ENCODE measurements at places on chromosomes 13 and 19.
A peak's percentile ranks its signal among the peaks of the same experiment; 100 is the strongest.

- DNase-seq, result peak; percentile 62
Observed at GRCh38 chr13:76387566-76387965, 498.6 kb downstream of the KCTD12 start.

- DNase-seq, result no peak
Observed at GRCh38 chr19:29245215-29245614, 32.3 kb upstream of the UQCRFS1 start.

DNA sequence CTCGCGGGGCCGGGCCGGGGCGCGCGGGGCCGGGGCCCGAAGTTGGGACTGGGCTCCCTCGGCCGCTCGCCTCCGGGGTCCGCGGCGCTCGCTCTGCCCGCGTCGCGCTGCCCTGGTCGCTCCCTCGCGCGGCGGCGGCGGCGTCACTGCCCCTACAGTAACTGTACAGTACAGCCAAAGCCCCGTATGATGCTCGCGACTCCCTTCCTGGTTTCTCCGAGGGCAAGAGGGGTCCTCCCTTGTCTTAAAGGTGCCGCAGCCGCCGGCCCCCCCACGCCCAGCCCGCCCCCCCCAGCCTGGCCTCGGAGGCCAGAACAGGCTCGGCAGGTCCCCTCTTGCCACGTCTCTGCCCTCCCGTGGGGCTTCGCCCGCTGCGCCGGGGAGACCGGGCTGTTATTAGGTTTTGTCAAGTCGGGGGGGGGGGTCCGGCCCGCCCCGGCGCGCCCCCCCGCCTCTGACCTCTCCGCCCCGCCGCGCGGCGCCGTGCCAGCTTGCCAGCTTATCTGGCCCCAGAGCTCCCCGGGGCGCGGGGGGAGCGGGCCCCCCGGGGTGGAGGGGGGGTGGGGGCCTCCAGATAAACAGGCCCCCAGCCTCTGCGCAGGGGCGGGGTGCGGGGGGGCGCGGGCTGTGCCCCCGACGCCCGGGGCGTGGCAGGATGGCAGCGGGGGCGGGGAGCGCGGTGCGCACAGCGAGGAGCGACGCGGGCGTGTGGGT lies at the start of gene ZBTB7A:
Gene ZBTB7A (minus strand): TSS at position 218 of the 714 bp plus-strand sequence. CDS start 11,667 bp downstream, outside the sequence.
- DNase-seq, result peak; percentile 54

- no peak for DNase-seq
Observed at GRCh38 chr13:32121316-32121715, 89.7 kb downstream of the FRY start.

DNA sequence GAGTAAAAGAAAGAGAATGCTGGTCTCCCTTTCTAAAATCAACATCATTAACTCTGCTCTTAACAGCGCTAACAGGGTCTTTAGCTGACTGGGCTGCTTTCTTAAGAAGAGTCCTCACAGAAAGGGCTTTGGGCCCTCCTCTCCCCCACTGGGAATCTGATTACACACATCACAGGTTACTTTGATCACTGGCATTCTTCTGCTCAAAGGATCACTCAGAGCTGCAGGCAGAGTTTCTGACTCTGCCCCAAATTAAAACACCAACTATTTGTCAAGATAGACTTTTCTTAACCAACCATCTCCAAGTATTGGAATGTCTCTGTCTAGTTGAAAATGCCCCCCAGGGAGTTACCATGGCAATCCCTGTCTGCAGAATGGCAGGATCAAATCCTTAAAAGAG lies 31.1 kb upstream of the SIAH3 start:
- no peak for DNase-seq

- peak; percentile 98 for DNase-seq
Observed at GRCh38 chr19:611481-611868, 21.8 kb downstream of the HCN2 start.

DNA sequence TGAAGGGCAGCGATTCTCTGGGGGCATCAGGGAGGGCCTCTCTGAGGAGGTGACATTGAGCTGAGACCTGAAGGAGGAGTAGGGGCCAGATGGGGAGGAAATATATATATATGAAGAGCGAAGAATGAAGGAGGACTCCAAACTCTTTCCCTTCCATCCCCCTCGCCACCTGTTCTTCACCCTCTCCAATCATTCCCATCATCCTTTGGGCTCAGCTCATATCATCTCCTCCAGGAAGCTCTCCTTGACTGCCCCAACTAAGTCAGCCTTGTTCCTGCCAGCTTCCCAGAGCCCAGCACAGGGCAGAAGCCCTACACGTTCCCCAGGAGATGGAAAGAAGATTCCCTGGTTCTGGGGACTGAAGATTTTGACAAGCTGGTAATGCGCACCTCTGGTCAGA lies 33.0 kb upstream of the SEMA6B start:
- no peak for DNase-seq

GRCh38 chr19:11767633-11768133 lies 883 bp downstream of the ZNF441 start:
- DNase-seq, result peak; percentile 34

- DNase-seq, result peak; percentile 85
Observed at GRCh38 chr19:18379803-18380747, 5.9 kb upstream of the GDF15 start.

- no peak for DNase-seq
Observed at GRCh38 chr13:43879755-43880181, at the start of gene LACC1. Gene LACC1, plus strand, starts transcription at chr13:43879904. Its CDS starts 1,082 bp downstream, at chr13:43880986.

GRCh38 chr13:93847162-93847561 lies 620.6 kb downstream of the GPC6 start:
- DNase-seq, result peak; percentile 85

DNA sequence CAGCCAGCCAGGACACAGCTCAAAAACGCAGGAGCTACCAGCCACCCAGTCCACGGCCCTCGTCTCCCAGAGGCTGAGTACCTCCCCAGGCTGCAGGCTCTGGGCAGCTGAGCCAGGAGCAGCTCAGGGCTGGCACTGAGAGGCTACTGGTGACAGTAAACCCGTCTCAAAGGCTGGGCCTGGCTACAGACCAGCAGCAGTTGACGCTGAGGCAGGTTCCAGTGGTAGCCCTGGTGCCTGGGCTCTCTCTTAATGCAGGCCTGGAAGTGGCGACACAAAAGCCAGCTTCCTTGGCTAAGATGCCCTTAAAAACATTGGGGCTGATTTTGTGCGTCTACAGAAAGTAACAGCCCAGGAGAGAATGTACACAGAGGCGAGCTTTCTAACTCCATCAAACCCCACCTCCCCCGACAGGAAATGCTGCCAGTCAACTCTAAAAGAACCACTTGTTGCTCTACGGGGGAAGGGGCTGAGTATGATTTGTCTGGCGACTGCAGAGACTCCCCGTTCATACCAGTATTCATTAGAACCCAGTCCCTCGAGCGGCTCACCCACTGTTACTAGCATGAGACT lies 126.3 kb downstream of the STK24 start:
- peak; percentile 22 for DNase-seq

GRCh38 chr13:34308725-34309124 lies 490.8 kb downstream of the RFC3 start:
- peak; percentile 49 for DNase-seq

DNA sequence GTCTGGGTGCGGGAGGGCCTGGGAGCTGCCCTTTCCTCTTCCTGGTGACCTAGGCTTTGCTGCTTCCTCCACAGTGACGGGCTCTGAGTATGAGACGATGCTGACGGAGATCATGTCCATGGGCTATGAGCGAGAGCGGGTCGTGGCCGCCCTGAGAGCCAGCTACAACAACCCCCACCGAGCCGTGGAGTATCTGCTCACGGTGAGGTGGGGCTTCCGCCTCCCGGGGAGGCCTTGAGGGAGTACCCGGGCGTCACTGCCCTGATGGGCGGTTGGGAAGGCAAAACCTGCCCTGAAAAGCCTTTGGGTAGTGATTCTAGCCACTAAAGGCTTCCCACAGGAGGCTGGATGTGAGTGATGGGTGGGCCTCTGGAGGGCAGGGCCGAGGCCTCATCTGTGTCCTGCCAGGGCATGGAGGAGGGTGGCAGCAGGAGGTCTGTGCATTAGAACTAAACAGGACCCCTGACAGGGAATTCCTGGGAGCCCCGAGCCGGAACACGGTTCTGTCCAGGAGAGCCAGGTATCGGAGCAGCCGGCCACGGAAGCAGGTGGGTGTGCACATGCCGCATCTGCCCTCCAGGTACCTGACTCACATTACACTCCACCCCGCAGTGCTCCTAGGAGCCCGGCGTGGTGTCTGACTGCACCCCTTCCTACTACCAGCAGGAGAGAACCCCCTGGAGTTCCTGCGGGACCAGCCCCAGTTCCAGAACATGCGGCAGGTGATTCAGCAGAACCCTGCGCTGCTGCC lies 3.1 kb downstream of the RAD23A start:
- no peak for DNase-seq

DNA sequence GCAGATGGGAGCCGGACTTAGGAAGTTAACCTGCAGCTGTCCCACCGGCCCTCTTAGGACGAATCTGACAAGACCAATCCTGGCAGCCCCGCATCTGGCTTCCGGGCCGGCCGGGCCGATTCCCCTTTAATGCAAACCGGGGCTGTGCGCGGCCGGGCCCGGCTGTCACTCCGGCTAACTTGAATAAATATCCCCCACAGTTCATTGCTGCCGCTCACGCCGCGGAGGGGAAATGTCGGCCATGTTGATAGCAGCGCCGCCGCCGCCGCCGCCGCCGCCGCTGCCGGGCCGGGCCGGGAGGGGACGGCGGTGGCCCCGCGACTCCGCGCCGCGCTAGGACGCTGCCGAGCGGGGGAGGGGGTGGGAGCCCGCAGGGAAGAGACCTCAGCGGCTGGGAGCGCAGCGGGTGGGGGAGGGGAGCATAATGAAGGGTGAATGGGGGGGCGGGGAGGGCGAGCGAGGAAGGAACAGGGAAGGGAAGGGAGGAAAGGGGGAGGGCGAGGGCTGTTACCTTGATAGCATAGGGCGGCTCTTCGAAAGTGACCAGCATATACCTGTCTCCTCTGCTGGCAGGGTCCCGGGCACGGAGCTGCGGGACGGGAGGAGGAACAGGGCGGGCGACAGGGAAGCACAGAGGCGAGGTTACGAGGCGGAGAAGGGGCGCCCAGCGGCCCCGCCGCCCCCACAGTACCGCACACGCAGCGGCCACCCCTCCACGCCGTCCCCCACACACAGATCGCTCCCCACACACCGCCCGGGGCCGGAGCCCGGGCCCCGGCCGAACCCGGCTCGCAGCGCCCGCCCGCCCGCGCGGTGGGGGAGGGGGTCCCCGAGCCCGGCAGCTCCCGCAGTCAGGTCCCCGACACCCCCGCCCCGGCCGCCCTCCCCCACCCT lies 1.1 kb downstream of the INTS6 start:
- DNase-seq, result peak; percentile 75

- no peak for DNase-seq
Observed at GRCh38 chr19:3771000-3771905, 775 bp downstream of the RAX2 start.

DNA sequence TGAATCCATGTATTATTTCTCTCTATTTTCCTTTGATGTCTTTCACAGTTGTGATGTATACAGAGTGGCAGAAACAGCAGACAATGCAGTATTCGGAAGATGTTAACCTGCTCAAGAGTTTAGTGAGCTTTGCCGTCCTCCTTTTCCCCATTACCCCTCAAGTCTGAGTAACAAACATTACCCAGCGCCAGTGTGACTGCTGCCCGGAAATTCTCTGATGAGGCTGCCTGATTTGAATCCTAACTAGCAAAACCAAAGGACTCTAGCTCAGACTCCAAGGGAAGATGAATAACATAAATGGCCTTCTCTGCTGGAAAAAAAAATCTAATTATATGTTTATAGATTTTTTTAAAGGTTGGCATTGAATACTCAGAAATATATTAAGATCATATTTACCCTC lies 247.3 kb upstream of the SOX21 start:
- no peak for DNase-seq

DNA sequence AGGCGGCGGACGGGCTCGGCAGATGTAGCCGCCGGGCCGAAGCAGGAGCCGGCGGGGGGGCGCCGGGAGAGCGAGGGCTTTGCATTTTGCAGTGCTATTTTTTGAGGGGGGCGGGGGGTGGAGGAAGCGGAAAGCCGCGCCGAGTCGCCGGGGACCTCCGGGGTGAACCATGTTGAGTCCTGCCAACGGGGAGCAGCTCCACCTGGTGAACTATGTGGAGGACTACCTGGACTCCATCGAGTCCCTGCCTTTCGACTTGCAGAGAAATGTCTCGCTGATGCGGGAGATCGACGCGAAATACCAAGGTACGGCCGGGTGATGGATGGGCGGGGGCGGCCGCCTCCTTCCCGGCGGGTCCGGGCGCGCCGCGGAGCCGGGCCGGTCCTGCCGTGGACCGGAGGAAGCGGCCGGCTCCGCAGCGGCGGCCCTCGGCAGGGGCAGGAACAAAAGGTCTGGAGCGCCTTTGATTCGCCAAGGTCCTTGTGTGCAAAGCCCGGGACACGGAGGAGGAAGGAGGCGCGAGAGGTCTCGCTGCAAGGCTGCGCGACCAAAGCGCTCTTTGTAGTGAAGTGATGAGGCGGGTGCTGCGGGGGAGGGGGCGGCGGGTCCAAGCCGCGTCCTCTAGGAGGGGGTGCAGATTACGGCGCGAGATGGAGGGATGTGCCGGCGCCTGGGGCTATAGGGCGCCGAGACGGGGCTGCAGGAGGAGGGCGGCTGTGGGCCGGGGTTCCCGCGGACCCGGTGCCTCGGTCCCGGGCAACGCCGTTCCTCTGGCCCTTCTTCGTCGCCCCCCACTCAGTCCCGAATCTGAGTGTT lies 689 bp downstream of the ING1 start:
- peak; percentile 61 for DNase-seq

- DNase-seq, result no peak
Observed at GRCh38 chr19:35861640-35862160, 5.0 kb downstream of the KIRREL2 start.

DNA sequence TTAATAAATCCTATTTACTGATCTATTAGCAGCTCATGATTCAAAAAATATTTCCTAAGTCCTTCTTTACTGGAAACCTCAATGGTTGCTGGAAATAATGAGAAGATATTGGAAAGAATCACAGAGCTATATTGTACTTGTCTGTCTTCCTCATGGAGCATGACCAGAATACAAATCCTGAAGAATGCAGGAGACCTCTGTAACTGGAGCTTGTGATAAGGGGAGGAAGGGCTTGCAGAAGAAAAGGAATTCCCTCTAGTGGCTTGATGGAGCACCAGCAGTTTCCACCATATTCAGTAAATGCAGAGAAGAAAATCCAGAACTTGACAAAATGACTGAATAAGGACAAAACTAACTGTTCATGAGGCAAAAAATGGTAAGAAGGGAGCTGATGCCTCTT lies 1333.1 kb downstream of the EFNB2 start:
- peak; percentile 74 for DNase-seq

DNA sequence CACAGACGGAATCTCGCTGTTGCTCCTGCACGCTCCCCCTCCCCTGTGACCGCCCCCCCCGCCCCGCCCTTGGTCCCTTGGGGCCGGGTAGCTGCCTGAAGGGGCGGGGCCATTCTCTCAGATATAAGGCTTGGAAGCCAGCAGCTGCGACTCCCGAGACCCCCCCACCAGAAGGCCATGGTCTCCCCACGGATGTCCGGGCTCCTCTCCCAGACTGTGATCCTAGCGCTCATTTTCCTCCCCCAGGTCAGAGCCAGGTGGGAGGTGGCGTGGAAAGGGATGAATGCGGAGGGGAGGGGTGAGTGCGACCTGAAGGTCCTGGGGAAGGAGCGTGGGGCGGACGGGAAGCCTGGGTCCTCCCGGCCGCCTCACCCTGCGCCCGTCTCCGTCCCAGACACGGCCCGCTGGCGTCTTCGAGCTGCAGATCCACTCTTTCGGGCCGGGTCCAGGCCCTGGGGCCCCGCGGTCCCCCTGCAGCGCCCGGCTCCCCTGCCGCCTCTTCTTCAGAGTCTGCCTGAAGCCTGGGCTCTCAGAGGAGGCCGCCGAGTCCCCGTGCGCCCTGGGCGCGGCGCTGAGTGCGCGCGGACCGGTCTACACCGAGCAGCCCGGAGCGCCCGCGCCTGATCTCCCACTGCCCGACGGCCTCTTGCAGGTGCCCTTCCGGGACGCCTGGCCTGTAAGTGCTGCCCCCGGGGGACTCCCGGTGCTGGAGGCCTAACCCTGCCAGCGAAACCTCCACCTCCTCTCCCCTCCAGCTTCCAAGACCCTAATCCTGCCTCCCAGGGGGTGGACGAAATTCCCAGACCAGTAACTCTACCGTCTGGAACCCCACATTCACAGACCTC lies at the start of gene DLL3:
Gene DLL3 (plus strand): TSS at position 150 of the 845 bp plus-strand sequence. CDS start 28 bp downstream, at position 178.
- peak; percentile 23 for DNase-seq
